ENCODE measurements at places on chromosomes 12 and 14. TPM values are rescaled to one million over a fixed set of nuclear protein-coding genes. Genes with fewer than 3 reads are reported as not detected.
A peak's percentile ranks its signal among the peaks of the same experiment; 100 is the strongest.

- DNase-seq: no peak
These were observed 33.6 kb downstream of the UBR7 start for GRCh38 chr14:93240678-93241000.

GRCh38 chr14:69685218-69685616 is 73.8 kb downstream of the SUSD6 start:
- DNase-seq: no peak

- no peak for DNase-seq
These were observed 8.3 kb upstream of the RTL1 start for GRCh38 chr14:100911665-100912316.

DNA sequence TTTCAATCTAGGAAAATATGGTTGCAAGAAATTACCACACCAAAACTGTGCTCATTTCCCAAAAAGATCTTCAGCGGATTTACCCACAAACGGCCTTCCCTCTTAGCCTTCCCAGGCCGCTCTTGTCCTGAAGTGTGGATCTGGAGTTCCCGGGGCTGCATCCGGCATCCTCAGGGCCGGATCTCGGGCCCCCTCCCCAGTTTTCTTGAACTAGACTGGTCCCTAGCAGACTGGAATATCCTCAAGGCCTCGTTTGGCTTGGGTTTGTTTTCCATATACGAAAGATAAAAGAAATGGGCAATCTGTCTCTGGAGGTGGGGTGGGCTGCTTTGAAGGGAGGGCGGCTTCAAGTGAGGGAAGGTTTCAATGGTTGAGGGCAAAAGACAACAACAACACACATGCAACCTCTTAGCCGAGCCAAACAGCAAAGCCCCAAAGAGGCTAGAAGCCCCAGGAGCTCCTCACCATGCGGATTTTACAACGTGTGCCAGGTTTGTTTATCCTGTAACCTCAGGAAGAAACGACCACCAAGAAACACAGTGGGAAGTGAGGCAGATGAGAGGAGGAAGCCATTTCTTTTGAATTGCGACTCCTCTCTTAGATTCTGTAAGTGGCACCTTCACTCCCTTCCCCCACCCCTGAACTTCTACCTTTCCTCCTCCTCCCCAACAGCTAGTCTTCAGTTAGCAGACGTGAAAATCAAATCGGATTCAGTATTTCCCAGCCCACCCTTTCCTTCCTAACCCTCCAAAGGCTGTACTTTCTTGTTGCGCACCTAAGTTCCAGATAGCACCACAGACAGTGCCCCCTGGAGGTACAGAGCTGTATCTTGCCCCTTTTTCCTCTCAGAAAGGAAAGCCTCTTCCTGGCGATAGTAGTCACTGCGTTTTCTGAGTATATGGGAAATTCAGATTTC is 2.6 kb downstream of the MYF6 start:
- DNase-seq: peak; percentile 50

Gene IL31
- total RNA-seq: not detected

Data from hematopoietic multipotent progenitor cell (in vitro differentiated cells).